HFFc6 (cell line): ENCODE measurements at places on chromosomes 7 and 10. TPM values are rescaled to one million over a fixed set of nuclear protein-coding genes. Genes with fewer than 3 reads are reported as not detected.
A peak's percentile ranks its signal among the peaks of the same experiment; 100 is the strongest.

Gene MORN4
- 9.6 to 14.4 TPM (median 9.8 TPM) in 3 replicates for total RNA-seq

Gene PTF1A
- not detected in 3 replicates for total RNA-seq

Gene MSMB
- not detected in 3 replicates for total RNA-seq

Gene SKIDA1
- total RNA-seq = 0.33 to 0.49 TPM (median 0.35 TPM) in 3 replicates

DNA sequence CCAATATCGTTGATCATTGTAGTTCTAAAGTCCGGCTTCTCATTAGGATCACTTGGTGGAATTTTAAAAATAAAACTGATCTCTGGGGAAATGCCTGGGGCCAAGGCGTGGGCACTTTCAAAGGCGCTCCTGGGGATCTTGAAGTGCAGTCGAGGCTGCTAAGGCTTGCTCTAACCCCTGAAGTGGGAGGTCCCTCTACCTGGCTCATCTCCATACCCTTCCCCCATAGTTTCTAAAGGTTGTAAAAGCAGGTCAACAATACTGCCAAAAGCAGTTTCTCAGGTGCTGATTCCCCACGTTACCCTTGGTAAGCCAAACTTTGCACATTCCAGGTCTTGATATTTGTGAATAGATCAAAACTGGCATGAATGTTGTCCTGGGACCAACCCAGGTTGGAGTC lies 79.0 kb upstream of the SP8 start:
- DNase-seq = no peak

- DNase-seq = no peak
Observed at GRCh38 chr10:70811881-70812280, 3.9 kb upstream of the SGPL1 start.

GRCh38 chr10:122911889-122912484 lies 1.6 kb downstream of the FAM24A start:
- peak; percentile 9 for DNase-seq

DNA sequence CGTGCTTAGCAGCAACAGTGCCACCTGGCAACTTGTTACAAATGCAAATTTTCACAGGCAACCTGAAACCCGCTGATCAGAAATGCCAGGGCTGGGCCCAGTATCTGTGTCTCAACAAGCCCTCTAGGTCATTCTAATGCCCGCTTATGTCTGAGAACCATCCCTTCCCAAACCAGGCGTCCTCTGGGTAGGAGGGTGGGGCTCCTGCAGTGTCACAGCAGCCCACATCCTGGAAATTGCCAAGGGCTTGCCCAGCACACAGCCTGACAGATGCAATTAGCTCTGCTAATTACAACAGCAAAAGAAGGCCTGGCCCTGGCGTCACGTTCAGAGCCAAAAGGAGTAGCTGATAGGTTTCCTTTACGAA lies 15.9 kb downstream of the ITPRIP start:
- no peak for DNase-seq

- no peak for DNase-seq
Observed at GRCh38 chr7:80411621-80412020, 100.2 kb downstream of the GNAT3 start.

GRCh38 chr7:136555933-136556332 lies 312.5 kb upstream of the CHRM2 start:
- DNase-seq = no peak
